Fibroblast of villous mesenchyme (primary cell): ENCODE measurements at places on chromosomes 2 and 18.

- DNase-seq = peak; percentile 42
Measured at GRCh38 chr2:195319112-195319460, 337.9 kb upstream of the SLC39A10 start.

- no peak for DNase-seq
Measured at GRCh38 chr2:1053786-1054185, 103.1 kb downstream of the SNTG2 start.

- DNase-seq = peak; percentile 99
Measured at GRCh38 chr2:113818382-113818951, 62.0 kb upstream of the SLC35F5 start.

DNA sequence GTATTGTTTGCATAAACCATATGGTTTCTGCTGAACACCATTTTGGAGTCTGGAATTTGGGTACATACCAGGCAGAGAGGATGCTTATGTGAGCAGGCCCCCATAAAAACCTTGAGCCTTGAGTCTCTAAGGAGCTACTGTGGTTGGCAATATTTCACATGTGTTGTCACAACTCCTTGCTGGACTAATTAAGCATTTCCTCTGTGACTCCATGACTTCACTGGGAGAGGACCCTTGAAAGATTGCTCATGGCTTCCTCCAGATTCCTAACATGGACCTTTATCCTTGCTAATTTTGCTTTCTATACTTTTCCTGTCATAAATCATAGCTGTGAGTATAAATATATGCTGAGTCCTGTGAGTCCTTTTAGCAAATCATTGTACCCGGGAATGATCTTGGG lies 7.6 kb upstream of the COQ10B start:
- no peak for DNase-seq

DNA sequence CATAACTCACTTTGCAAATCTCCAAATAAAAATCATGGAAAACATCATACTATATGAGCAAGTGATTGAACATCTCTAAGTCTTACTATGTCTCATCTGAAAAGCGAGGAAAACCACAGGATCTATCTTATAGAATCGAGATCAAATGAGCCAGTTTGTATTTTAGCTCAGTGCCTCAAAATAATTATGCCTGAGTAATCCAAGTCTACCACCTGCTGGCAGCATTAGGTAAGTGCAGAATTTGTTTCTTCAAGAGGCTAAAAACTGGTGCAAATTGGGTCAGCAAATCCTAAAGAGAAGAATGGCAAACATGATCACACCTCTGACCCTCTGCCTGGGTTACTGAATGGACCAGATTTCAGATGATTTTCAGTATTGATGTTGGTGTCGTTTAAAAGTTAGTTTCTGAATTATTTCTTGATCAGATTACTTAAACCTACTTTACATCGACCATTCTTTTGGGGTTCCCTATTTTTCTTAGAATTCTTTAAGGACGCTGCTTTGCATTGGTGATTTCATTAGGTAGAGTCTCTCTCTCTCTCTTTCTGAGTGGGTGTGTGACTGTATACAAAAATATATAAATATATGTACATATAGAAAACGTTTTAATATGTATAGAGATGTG lies 12.7 kb upstream of the FHOD3 start:
- peak; percentile 76 for DNase-seq

DNA sequence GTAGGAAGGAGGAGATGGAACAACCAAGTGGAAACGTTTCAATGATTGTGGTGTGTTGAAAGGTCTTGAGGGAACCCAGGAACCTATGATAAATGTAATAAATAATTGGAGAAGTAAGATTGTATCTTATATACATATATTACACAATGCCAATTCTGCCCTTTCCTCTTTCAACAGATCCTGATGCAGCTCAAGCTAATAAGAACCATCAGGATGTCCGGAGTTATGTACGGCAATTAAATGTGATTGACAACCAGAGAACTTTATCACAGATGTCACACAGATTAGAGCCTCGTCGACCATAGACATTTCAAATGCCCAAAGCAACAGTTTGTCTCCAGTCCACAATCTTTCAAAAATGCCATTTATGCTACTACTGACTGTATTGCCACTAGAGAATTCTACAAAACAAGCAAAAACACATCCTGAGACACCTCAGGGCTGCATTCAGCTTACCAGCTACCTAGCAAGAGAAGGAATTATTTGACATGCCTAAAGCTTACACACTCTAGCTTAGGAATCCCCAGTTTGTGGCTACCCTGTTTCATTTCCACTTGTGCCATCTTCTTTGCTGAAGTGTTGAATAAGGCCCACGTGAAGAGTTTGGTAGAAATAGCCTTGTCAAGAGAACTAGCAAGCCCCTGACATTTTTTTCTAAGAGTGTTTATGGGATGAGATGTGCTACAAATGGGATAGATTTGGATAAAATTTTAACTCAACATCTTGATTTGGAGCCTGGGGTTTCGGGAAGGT lies 24.0 kb upstream of the MAP3K20 start:
- no peak for DNase-seq

DNA sequence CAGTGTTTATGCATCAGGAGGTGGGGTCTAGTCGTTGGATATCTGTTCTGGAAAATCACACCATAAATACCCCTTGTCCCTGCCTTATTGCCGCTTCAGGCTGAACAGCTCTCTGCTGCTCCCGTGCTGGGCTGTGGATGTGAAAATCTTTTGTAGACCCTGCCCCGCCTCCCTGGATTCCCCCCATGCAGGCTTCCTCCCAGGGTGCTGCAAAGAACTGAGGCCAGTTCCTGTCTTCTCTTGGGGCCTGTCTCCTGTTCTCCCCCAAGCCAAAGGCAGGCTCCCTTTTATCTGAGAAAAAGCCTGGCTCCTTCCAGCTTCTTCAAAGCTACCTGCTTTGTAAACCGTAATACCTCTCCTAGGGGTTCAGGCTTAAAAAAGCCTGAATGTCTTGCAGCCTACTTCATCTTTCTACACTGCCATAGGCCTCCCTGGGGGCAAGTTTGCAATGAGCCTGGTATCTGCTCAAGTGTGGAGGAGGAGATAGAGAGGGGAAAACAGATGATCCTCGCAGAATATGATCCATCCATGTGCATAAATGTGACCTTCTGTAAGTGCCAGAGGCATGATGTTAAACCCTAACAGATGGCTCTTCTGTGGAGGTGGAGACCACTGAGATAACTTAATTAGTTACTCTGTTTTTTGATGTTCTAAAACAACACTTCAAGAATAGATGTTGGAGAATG lies 55.3 kb downstream of the VWA3B start:
- no peak for DNase-seq

- no peak for DNase-seq
Measured at GRCh38 chr2:45004562-45005191, 4.6 kb downstream of the SIX2 start.
